ENCODE measurements at places on chromosomes 6 and 20.
A peak's percentile ranks its signal among the peaks of the same experiment; 100 is the strongest.

GRCh38 chr6:16767765-16768476 lies 6.7 kb upstream of the ATXN1 start:
- no peak for DNase-seq

GRCh38 chr6:108580646-108581045 lies 19.9 kb downstream of the FOXO3 start:
- no peak for DNase-seq

- no peak for DNase-seq
These were observed 39.0 kb downstream of the GMPR start for GRCh38 chr6:16277101-16277981.

- no peak for DNase-seq
These were observed 75.0 kb downstream of the PLCB4 start for GRCh38 chr20:9143926-9144325.

GRCh38 chr6:64100702-64101303 lies 465.2 kb downstream of the PHF3 start:
- DNase-seq = no peak

DNA sequence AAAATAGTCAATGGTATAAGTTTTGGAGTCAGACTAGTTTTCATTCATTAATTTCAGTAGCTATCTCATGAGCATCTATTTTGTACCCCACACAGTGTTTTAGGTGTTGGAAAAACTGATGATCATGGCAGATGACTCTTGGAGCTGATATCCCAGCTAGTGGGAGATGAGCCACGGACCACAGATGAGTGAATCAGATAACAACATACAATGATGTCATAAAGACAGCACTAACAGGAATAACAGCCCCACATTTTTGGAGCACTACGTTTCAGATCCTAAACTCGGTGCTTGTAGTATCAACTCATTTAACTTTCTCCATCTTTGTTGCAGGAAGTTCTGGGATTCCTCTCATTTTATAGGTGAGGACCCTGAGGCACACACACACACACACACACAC lies 67.8 kb upstream of the EDN3 start:
- no peak for DNase-seq

DNA sequence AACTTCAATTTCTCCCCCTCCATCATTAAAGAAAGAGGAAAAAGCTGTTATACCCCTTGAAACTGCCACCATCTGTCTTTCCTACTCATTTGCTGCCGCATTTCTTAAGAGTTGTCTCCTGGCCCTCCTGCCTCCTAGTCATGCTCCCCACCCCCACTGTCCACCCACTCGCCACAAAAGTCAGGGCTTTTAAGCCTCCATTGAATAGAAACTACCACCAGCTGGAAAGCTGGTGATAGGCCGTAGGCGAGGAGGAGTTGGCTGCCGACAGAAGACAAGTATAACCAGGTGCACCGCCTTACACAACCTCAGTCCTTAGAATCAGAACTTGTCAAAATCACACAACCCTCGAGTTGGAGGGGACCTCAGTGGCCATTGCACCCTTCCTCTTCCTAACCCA lies 67.6 kb downstream of the B3GAT2 start:
- no peak for DNase-seq

DNA sequence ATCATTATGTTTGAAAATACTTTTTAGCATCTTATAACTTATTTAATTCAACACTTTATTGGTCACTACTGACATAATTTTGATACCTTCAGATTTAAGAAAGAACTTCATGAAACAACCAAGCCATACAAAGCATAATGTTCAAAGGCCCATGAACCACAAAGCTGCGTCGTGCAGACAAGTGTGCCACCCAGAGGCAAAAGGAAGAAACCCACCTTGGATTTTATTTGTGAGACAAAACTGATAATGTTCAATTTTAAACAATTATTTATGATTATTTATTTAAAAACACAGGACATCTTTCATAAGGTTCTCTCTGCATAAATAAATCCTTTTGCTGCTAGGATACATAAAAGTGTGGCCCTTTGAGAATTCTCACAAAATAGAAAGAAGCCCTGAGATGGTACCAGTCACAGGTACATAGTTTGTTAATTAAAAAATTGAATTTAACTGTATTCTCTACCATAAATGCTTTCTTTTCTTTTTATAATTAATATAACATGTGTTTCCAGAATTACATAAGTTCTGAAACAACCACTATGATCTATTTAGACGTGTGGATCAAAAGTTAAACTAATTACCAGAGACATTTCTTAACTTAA lies 143.7 kb downstream of the RALGAPA2 start:
- DNase-seq = peak; percentile 15

GRCh38 chr6:126107475-126108166 lies 121.3 kb downstream of the TRMT11 start:
- DNase-seq = no peak

GRCh38 chr6:92259171-92259570 lies 1160.2 kb downstream of the EPHA7 start:
- no peak for DNase-seq

- DNase-seq = no peak
These were observed 83.3 kb downstream of the CHD6 start for GRCh38 chr20:41534842-41535241.
